Stimulated activated CD8-positive, alpha-beta memory T cell treated with anti-CD3 and anti-CD28 coated beads, Interleukin-2, amount 100 ng/mL, for 1 hour (primary cell): ENCODE measurements at places on chromosomes 13 and 19.

DNA sequence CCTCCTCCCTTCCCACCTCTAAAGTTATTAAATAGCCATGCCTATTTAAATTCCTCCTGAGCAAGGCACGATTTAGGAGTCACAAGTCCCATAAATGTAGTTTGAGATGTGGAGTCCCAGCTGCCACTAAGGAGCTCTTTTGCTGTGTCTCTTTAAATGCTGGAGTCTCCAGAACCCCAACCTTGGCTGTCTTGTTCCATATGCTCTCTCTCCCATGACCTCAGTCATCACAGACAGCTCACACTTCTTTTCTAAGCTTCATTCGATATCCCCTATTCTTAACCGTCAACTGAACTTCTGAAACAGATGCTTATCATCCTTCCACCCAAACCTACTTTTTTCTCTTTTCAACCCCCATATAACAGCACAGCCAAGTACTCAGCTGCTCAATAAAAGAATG, 197.1 kb downstream of the VWA8 start:
- DNase-seq = no peak

GRCh38 chr19:18899624-18900560, 3.9 kb upstream of the CERS1 start:
- DNase-seq = no peak

GRCh38 chr19:33879818-33880575, 83.3 kb downstream of the KCTD15 start:
- no peak for DNase-seq

- DNase-seq = no peak
Observed at GRCh38 chr19:32219881-32220472, 125.4 kb upstream of the ZNF507 start.

- DNase-seq = no peak
Observed at GRCh38 chr13:94415500-94416237, 63.8 kb downstream of the DCT start.

GRCh38 chr19:47084879-47085439, 28.6 kb downstream of the ZC3H4 start:
- no peak for DNase-seq

GRCh38 chr13:77599351-77599750, 63.8 kb downstream of the SCEL start:
- no peak for DNase-seq

GRCh38 chr13:46953331-46953730, 56.5 kb upstream of the HTR2A start:
- DNase-seq = no peak
